Stimulated activated CD4-positive, alpha-beta T cell treated with anti-CD3 and anti-CD28 coated beads, Interleukin-1b, Interleukin-23, amount 100 ng/mL, for 1 hour (primary cell): ENCODE measurements at places on chromosomes 3 and 15.

DNA sequence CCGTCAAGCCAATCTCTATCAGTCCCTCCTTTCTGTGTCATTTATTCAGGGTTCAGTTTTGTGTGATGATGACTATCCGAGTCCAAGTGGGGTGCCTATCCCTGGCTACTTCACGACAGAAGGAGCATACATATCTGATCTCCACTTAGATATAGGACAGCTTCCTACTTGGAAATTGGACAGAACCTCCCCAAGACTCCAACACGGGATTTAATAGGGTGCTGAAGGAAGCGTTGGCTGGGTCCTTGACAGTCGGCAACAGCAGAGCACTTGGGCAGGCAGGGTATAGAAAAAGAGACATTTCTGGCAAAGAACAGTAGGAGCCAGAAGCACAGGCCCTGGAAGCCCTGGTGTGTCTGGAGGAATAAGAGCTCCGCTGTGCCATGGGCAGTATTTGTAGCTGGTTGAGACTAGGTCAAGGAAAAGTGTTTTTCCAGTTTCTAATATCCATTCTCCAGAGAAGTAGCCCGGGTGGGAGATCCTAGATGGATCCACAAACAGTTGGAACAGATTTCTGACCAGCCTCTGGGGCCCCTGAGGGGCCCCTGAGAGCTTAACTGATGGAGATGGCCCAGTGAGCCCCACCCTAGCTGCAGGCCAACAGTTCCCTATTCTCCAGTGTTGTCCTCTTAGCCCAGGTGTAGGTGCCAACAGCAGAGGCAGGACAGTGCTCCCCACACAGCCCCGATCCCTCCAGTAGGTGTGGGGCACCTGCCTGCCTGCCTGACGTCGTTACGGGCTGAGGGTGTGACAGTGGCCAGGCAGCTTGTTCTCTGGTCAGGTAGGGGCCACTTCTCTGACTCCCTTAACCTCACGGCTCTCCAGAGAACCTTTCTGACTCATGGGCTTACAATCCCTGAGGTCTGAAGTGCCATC is 130.8 kb downstream of the CHCHD6 start:
- DNase-seq, result no peak

DNA sequence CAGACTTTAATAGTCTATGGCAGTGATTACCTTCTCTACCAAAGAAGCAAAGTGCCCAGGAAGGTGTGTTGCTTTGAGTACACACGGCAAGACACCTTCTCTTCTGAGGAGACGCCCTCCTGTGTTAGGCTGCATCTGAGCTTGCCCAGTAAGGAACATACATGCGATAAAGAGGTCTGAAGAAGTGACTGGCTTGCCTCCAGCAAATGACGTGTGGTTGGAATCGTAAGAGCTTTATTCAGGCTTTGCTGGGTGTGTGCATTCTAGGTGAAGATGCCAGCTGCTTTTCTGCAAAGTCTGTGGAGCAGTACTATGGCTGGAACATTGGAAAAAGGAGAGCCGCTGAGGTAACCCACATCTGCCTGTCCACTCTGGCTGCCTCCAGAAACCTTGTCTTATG is 22.4 kb downstream of the MAP6D1 start:
- DNase-seq, result no peak

DNA sequence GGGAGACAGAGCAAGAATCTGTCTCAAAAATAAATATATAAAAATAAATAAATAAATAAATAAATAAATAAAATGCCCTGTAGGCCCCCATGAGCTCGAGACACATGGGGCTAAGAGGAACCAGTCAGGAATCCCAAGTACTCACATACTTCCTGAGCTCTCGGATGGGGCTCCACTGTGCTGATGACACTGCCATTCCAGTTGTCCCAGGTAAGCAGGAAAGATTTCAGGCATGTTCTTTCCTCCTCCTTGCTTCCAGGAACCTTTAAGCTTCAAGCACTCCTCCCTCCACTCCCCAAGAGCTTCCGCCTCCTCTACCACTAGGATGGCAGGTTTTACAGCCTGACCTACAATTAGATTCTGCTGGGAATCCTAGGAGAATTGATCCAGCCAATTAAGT is 113.4 kb downstream of the SLC49A4 start:
- DNase-seq, result no peak

DNA sequence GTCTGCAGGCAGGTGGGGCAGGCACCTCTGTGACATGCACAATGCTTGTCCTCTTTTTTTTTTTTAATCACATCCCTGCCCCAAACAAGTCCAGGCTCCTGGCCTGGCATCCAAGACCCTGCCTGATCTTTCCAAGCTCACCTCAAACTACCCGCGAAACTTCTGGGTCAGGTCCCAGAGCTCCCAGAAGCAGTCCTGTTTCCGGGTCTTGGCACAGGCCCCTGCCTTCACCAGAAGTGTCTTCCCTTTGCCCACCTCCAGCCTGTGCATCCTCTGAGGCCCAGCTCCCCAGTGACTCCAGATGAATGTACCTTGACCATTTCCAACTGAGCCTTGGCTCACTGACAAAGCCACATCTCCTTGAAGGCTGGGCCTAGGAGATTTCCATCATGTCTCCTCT is 23.0 kb downstream of the PLA2G4E start:
- DNase-seq, result no peak

DNA sequence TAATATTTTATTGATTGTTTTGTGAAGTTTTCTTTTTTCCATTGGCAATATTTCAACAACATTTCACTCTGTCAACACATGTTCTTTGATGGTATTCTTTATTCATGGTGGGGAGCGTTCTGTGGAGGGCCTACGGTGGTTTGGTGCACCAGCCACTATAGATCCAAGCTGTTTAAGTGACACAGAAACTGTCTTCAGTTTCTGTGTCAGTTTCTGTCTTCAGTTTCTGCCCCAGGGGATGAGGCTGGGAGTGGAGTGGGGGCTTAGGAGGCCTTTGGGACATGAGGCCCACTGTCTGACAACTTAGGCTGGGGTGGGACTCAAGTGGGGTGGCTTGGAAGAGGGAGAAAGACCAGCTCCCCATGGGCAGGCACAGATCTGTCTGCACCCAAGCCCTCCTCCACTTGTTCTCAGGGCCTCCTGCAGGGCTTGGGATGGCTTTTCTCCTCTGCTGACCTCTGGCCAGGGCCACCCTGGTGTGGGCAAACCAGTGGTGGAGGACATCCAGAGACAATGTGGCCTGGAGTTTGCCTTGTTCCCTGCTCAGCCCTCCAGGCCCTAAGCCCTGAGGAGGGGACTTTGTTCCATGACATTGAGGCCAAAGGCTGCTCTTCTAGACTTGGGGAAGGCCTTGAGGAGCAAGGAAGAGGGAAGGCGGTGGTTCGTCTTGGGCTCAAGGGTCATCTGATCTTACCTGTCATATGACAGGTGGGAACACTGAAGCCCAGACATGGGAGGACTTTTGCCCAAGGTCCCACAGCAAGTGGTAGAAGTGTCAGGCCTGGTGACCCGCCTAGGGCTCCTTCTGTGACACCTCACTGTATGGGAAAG is 60.3 kb upstream of the SMAD6 start:
- no peak for DNase-seq

- no peak for DNase-seq
These were observed 86.3 kb upstream of the TCF12 start for GRCh38 chr15:56832125-56832524.

GRCh38 chr15:49036650-49037545 is 9.3 kb downstream of the SECISBP2L start:
- no peak for DNase-seq

- no peak for DNase-seq
These were observed 11.1 kb upstream of the ARID3B start for GRCh38 chr15:74529921-74530320.

DNA sequence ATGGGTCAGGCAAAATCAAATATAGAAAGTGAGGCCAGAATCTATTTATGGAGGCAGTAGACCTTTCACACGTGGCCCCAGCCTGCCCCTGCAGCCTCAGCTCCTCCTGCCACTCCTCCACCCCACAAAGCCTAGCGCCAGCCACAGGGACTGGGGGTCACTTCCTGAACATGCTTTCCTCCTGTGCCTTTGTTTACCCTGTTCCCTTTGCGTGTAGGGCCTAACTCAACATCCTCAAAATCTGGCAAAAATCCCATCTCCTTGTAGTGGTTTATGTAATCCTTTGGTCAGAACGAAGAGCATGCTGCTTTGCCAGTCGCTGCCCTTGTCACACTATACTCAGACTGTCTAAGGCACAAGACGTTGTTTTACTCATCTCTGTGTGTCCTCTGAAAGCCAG is 39.6 kb downstream of the KBTBD12 start:
- DNase-seq, result no peak

- no peak for DNase-seq
These were observed 152.8 kb upstream of the BHLHE40 start for GRCh38 chr3:4826237-4827100.

- DNase-seq, result no peak
These were observed 1.2 kb downstream of the SHISA5 start for GRCh38 chr3:48502728-48503168.

DNA sequence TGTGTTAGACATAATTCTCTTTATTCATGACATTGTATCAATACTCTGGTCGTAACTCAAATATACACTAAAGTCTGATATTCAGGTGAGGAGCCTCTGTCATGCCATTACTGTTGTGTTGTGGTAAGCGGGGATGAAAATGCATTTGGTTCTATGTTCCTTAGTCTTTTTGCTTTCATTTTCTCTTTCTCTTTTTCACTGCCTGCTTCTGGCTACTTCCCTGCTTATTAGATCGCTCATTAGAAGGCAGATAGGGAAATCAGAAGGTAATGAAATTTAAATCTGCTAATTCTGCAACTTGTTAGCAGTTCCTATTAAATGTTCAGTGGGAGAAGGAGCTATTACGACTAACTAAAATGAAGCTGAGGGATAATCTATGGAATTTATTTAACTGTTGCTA is 345.0 kb downstream of the GRM7 start:
- DNase-seq, result no peak

DNA sequence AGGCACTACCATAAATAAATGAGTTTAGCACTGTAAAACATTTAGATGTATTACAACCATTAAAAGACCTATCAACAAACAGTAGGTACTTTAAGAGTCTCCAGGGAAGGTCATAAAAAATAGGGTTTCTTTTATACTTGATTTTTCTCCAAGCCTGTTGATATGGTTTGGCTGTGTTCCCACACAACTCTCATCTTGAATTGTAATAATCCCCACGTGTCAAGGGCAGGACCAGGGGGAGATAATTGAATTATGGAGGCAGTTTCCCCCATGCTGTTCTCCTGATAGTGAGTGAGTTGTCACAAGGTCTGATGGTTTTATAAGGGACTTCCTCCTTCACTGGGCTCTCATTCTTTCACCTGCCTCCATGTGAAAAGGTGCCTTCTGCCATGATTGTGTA is 468.9 kb upstream of the UBE2E2 start:
- no peak for DNase-seq

- DNase-seq, result no peak
These were observed 81.8 kb downstream of the MYH15 start for GRCh38 chr3:108428586-108428985.

DNA sequence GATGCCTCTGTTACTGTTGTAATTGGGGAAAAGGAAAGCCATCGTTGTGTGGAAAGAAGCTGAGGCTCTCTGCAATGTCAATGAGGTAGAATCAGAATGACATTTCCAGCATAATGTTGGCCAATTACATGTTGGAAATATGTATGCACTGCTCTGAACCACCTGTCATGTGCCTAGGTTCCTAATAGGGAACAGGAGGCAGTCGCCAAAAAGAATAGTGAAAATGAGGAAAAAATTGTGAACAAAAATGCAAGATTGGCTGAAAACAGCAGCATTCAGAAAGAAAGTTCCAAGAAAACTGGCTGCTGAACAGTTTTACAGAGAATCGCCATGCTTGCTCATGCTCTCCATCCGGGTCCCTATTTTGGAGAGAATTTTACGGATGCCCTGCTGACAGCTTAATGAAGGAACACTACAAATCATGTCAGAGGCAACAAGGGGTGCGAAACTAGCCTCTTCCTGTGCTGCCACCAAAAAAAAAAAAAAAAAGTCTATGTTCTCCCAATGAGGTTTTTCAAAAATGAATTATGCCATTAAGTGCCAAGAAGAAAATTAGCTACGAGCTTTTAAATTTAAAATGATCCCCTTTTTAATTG is 305.9 kb upstream of the ARRDC4 start:
- DNase-seq, result no peak

- DNase-seq, result no peak
These were observed 298.1 kb downstream of the ADAMTS17 start for GRCh38 chr15:100043692-100044091.

- DNase-seq, result no peak
These were observed 471.4 kb upstream of the NAALADL2 start for GRCh38 chr3:174387736-174388135.

DNA sequence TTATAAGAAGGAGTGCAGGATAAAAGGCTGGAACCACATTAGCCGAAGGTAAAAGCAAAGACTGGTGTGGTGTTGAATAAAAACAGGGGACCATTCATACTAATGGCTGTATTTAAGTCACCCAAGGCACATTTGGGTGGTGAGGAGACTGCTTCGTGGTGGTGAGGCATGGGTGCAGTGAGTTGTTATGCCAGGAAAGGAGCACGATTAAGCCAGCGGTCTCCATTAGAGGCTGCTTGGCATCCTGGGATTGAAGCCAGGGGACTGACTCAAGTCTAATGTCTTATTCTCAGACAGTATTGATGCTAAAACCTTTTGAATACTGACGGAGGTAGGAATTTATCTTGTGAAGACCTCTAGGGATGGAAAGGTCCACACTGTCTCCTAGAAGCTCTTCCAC is 21.9 kb downstream of the FEM1B start:
- DNase-seq, result no peak

- no peak for DNase-seq
These were observed 53.1 kb downstream of the TGFBR2 start for GRCh38 chr3:30659270-30660130.

DNA sequence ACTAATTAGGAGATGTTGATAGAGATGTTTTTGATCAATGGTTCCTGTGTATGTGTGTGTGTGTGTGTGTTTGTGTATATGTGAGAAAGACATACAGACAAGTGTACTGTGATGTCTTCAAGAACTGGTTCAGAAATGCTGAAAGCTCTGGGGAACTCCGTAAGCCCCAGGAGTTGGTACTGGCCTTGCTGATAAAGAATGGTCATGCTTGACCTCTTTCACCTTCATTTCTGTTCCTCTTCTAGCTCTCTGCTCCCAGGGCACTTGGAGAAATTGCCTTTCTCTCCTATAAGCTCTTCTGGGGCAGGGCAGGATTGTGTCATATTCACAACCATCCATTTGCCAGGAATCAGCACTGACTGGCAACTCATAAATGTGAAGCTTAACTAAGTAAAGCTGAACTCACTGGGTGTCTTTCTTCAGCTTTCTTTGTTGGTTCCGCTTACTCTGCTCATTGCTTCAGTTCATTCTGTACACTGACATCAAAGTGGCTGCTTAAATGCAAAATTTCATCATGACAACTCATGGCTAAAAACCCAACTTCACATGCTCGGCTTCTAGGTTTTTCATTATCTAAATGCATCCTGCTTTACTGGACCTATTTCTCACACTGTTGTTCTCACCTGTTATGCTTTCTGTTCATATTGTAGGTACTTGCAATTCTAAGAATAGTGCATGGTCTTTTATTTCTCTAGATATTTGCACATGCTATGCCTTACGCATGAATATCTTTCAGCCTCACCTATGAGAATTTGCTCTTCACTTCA is 162.1 kb upstream of the LYSMD4 start:
- DNase-seq, result no peak

DNA sequence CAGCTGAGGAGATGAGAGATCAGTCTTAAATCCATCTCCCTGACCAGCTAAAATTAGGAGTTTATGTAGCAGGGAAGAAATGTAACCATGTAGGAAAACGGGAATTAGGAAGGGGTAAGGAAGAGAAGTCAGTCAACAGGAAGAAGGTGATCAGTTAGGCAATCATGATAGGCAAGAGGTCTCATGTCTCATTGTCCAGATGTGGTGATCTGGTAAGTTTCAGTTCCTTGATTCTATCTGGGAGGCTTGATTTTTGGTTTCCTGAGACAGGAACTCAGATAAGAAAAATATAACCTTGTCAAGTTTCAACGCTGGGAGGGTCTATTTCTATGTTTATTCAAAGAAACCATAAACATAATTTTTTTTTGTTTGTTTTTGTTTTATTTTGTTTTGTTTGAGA is 40.3 kb upstream of the TBC1D5 start:
- DNase-seq, result no peak
